NB4 (cell line): ENCODE measurements at places on chromosomes 6 and 20.

DNA sequence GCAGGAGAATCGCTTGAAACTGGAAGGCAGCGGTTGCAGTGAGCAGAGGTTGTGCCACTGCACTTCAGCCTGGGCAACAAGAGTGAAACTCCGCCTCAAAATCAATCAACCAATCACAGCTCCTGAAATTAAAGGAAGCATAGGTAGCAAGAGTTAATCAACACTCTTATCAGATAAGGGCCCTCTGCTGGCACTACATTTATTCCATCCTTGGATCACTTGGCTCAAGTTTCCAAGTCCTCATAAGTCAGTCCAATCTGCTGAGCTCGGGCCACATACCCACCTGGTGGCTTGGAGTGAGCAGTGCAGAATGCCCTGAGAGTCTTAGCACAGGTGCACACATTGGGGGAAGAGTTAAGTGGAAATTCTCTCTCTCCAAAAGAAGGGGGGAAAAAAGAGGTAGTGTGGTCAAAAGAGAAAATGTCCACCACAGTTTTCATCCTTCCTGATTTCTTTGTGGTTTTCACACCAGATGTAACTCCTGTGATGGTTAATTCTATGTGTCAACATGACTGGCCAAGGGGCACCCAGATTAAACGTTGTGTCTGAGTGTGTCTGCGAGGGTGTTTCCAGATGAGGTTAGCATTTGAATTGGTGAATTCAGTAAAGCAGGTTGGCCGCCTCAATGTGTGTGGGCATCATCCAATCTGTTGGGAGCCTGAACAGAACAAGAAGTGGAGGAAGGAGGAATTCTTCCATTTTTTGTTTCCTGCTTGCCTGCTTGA is 14.2 kb upstream of the FAM8A1 start:
- peak; percentile 38 for DNase-seq

GRCh38 chr6:35215665-35216411 is 2.1 kb downstream of the SCUBE3 start:
- DNase-seq = no peak

DNA sequence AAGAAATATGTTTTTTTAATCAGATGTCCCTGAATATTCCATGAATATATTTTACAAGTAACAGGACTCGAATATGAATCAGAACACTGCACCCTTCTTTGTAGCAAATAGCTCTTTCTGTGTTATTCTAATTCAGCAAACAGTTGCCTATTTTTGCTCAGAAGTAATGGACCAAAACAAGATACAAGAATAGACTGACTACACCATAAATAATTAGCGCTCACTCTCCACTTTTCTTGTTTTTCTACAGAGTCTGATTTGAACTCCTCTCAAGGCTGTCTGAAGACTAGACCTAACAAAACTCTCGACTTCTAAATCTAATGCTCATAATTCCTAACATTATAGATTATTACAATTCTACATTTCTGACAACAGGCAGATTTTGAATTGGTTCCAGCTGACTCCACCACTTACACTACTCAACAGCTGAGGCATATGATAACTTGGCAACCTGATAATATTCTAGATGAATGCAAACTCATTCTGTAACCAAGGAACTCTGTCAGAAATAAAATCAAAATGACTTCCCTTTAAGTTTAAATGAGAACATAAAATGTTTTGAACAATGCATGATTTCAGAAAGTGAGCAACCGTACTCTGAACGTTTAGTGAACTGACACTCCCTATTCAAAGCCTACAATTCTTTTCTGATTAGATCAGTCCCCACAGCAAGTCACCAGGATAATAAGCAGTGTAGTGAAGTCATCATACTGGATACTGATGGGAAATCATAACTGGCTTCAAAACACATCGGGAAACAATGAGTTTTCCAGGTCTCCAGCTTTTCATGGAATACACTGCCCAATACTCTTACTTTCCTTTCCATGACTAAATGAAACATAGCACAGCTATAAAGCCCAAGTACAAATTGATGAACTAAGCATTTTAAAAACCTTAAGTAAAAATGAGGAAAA is 114.2 kb upstream of the BEND6 start:
- no peak for DNase-seq

DNA sequence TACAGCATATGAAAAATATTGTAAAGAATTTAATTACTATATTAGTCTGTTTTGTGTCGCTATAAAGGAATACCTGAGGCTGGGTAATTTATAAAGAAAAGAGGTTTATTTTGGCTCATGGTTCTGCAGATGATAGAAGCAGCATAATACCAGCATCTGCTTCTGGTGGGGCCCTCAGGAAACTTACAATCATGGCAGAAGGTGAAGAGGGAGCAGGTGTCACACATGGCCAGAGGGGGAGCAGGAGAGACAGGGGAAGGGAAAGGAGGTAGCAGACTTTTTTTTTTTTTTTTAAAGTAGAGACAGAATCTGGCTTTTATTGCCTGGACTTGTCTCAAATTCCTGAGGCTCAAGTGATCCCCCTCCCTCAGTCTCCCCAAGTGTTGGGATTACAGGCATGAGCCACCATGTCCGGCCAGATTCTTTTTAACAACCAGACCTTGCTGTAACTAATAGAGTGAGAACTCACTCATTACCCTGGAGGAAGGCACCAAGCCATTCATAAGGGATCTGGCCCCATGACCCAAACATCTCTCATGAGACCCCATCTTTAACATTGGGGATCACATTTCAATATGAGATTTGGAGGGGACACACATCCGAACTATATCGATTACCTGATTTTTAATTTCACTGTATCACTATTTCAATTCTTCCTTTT is 64.6 kb downstream of the MAN1A1 start:
- DNase-seq = no peak

GRCh38 chr6:34143884-34144580 is 1.9 kb downstream of the GRM4 start:
- DNase-seq = peak; percentile 73
